GM12878 (cell line): ENCODE measurements at places on chromosomes 11 and 22. TPM values are rescaled to one million over a fixed set of nuclear protein-coding genes. Genes with fewer than 3 reads are reported as not detected.

The DGCR6 gene
- total RNA-seq, result 0.13 and 0.31 TPM in 2 replicates

The ARRB1 gene
- 2.9 and 3.0 TPM in 2 replicates for total RNA-seq

The CHRM4 gene
- 0.13 TPM in 1 of 2 replicates, not detected in the other for total RNA-seq

The HIC2 gene
- 4.7 and 5.0 TPM in 2 replicates for total RNA-seq

The CD81 gene
- 145 TPM in 2 replicates for total RNA-seq

The C22orf42 gene
- not detected in 2 replicates for total RNA-seq

The OR4D11 gene
- total RNA-seq, result not detected in 2 replicates

The C11orf16 gene
- not detected in 2 replicates for total RNA-seq

The ALKBH3 gene
- 32.2 and 41.8 TPM in 2 replicates for total RNA-seq

The CARNS1 gene
- 0.10 and 0.19 TPM in 2 replicates for total RNA-seq
